Testis (tissue), 5 donors: ENCODE measurements at places on chromosomes 16 and 17. TPM values are rescaled to one million over a fixed set of nuclear protein-coding genes. Genes with fewer than 3 reads are reported as not detected.

- H3K27ac ChIP-seq, result no peak overlapping the region
- H3K36me3 ChIP-seq, result no peaks in the 10 kb centered on the region
- no peaks in the 10 kb centered on the region for H3K27me3 ChIP-seq
- DNase-seq, result no peak
Observed at GRCh38 chr17:78556812-78557211, 20.4 kb downstream of the DNAH17 start.

DNA sequence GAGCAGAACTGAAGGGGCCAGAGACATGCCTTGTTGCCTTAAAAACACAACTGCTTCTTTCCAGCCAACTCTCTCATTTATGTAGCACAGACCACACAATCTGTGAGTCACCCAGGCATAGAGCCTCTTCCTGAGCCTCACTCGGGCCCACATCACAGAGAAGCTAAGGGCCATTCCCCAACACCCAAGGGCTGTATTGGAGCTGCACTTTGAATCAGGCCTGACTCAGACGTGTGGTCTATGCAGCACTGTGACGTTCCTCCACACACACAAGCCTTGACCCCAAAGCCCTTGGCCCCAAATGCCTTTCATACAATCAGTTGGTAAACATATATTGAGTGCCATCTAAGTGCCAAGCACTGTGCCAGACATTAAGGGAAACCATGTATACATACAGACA, 308.9 kb upstream of the DYNLRB2 start:
- H3K4me3 ChIP-seq, result no peak overlapping the region
- peaks cover 12% of the 10 kb centered on the region for H3K4me1 ChIP-seq
- DNase-seq, result no peak

DNA sequence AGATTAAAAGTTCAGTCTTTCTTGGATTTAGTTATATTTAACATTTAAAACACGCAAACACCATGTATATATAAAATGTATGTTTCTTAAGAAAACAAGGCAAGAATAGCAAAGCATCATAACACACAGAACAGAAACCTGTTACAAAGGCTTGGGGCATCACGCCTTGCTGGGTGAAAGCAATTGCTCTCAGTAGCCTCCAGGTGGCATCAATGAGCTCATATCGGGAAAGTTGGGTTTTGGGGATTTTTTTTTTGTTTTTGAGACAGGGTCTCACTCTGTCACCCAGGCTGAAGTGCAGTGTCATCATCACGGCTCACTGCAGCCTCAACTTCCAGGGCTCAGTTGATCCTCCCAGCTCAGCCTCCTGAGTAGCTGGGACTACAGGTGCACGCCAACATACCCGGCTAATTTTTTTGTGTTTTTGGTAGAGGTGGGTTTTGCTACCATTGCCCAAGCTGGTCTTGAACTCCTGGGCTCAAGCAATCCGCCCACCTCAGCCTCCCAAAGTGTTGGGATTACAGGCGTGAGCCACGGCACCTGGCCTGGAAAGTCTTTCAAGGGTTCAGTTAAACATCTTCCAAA, 56.9 kb downstream of the CYB5D2 start:
- no peak overlapping the region for H3K27ac ChIP-seq
- no peaks in the 10 kb centered on the region for H3K27me3 ChIP-seq
- no peak for DNase-seq
- no peak overlapping the region for H3K4me3 ChIP-seq
- H3K4me1 ChIP-seq, result peaks cover 9% of the 10 kb centered on the region

DNA sequence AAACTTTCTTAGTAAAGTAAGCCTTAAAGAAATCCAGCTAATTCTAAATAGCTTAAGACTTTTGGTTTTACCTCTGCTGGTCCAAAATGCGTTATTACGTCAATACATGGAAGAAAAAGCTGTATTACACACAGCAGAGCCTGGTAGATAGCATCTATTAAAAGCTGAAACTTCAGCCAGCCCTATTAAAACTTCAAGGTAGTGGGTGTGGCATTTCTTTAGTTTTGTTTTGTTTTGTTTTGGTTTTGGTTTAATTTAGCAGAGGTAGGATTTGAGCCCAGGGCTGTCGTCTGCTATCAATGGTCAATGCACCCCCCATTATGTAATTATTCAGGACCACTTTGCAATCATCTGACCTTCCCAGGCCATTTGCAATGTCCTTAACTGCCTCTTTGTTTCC, 318.4 kb upstream of the MAF start:
- no peaks in the 10 kb centered on the region for H3K4me1 ChIP-seq
- H3K27me3 ChIP-seq, result no peaks in the 10 kb centered on the region
- DNase-seq, result no peak
- H3K27ac ChIP-seq, result no peak overlapping the region
- H3K36me3 ChIP-seq, result no peaks in the 10 kb centered on the region

DNA sequence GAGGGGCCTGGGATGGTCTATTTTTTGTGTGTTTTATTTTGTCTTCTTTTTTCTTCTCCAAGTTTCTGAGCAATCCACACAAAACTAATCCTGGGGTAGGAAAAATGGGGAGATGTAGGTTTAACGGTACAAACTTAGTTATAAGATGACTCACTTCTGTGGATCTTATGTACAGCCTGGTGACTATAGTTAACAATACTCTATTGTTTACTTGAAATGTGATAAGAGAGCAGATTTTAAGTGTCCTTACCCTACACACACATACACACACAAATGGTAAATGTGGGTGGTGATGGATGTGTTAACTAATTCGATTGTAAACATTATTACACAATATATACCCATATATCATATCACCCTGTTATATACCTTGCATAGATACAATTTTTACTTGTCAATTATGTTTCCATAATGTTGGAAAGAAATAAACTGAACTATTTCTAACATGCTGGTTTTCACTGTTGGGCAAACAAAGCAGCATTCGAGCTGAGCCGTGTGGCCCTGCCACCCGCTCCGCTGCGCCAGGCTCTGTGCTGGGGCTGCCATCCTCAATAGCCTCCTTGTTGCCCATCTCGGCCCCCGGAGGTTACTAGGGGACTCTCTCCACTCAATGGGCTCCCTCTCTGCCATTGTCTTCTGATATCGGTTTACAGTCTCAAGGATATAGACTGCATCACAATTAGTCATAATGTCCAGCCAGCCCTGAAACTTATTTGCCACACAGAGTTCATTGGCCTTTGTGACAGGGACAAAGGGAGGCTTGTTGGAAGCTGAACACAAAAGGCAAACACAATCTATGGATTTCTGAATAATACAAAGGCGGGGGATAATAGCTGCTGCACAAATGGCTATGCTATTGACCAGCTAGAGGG, 380.3 kb upstream of the MAF start:
- no peaks in the 10 kb centered on the region for H3K4me1 ChIP-seq
- no peak overlapping the region for H3K4me3 ChIP-seq
- no peak overlapping the region for H3K27ac ChIP-seq
- no peaks in the 10 kb centered on the region for H3K27me3 ChIP-seq
- DNase-seq, result no peak

The UBE2O gene
- total RNA-seq, result 56.6 TPM
